NCI-H1436 treated with DMSO at 0.1 percent for 48 hours (cell line): ENCODE measurements at places on chromosomes 13 and 19.

- DNase-seq: no peak
These were observed 8.1 kb downstream of the STK11 start for GRCh38 chr19:1213391-1214286.

- DNase-seq: no peak
These were observed at the start of gene PRX for GRCh38 chr19:40413291-40413845. Gene PRX (minus strand): TSS chr19:40413378. CDS start chr19:40407932, 5,446 bp downstream.

- DNase-seq: no peak
These were observed 13.6 kb downstream of the HAUS8 start for GRCh38 chr19:17061691-17062090.

- no peak for DNase-seq
These were observed 2.0 kb upstream of the MCOLN1 start for GRCh38 chr19:7520131-7521051.

GRCh38 chr13:47904891-47905290 lies 96.2 kb downstream of the SUCLA2 start:
- DNase-seq: no peak
